ENCODE measurements at places on chromosomes 5 and 9.

DNA sequence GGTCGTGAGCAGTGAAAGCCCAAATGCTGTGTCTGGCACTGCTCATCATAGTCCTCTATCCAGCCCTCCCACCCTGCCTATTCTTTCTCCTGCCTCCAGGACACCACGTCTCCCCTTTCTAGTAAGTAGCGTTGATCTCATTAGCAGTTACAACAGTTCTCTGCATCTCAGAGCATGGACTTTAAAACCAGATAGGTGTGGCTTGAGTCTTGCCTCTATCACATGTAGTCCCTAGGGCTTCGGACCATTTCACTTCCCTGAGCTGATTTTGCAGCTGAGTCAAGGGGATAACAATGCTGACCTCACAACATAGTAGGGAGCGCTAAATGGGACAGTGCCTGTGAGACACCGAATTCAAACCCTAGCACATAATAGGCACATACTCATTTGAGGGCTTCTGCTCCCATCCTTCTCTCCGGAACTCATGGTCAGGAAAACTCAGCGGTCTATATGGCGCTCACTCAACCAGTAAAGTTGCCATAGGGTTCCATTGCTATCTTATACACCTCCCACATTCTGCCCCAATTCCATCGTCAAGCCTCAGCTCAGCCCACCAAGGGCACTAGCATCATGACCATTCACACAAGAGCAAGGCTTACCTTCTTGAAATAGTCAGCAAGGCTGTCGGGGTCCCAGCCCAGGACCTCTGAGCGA is 515 bp downstream of the LCP2 start:
- no peak for DNase-seq

- no peak for DNase-seq
Observed at GRCh38 chr5:102313912-102314311, 17.8 kb upstream of the SLCO4C1 start.

GRCh38 chr9:128192601-128193371 is 1.4 kb upstream of the CIZ1 start:
- no peak for DNase-seq

DNA sequence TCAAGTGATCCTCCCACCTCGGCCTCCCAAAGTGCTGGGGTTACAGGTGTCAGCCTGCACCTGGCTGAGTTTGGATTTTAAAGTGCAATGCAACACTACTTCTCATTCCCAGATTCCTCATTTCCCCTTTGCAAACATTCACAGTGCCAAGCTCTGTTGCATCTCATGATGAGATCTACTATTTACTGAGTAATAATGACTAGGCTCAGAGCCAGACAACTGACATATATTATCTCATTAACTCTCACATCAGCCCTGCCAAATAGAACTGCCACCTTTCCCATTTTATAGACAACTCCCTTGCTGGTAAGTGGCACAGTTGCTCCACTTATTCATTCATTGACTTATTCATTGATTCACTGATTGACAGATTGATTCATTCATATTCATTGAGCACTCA is 7.0 kb downstream of the PDE6A start:
- DNase-seq = no peak
